ENCODE measurements at places on chromosomes 12 and 14. TPM values are rescaled to one million over a fixed set of nuclear protein-coding genes. Genes with fewer than 3 reads are reported as not detected.

PLCZ1 gene
- 3.0 TPM for total RNA-seq

PXMP2 gene
- 27.2 TPM for total RNA-seq

ATF7IP gene
- 41.0 TPM for total RNA-seq

MVK gene
- 26.8 TPM for total RNA-seq

DPPA3 gene
- not detected for total RNA-seq

PLD4 gene
- not detected for total RNA-seq

SYNDIG1L gene
- not detected for total RNA-seq

TAS2R43 gene
- total RNA-seq = 0.31 TPM

SLCO1B1 gene
- not detected for total RNA-seq

MYF6 gene
- total RNA-seq = not detected

E2F7 gene
- 5.7 TPM for total RNA-seq

BEGAIN gene
- total RNA-seq = 3.7 TPM

OVCH1 gene
- total RNA-seq = 0.43 TPM

CDCA4 gene
- total RNA-seq = 61.7 TPM

ERP27 gene
- total RNA-seq = not detected

TAS2R9 gene
- total RNA-seq = not detected

RAD9B gene
- 1.1 TPM for total RNA-seq

LRFN5 gene
- total RNA-seq = not detected

WBP11 gene
- 12.0 TPM for total RNA-seq

KERA gene
- total RNA-seq = not detected

C12orf56 gene
- 0.26 TPM for total RNA-seq

RHEBL1 gene
- total RNA-seq = 1.0 TPM

COX14 gene
- total RNA-seq = 38.5 TPM

KRT8 gene
- 87.0 TPM for total RNA-seq

ENDOU gene
- total RNA-seq = not detected

PLA2G1B gene
- not detected for total RNA-seq

TPH2 gene
- not detected for total RNA-seq

LBHD2 gene
- not detected for total RNA-seq

SRP54 gene
- total RNA-seq = 51.3 TPM

POTEM gene
- total RNA-seq = not detected

RNASE1 gene
- total RNA-seq = not detected

ACSS3 gene
- 13.8 TPM for total RNA-seq

TMEM229B gene
- 3.0 TPM for total RNA-seq

A2ML1 gene
- 5.6 TPM for total RNA-seq
